ENCODE measurements at places on chromosomes 6 and 20.

GRCh38 chr6:14770572-14770971, 475.3 kb upstream of the JARID2 start:
- peak; percentile 13 for DNase-seq

- DNase-seq, result peak; percentile 55
Measured at GRCh38 chr6:28988536-28989311, 16.4 kb downstream of the ZNF311 start.

- DNase-seq, result no peak
Measured at GRCh38 chr6:157428427-157429202, 47.6 kb downstream of the ZDHHC14 start.

DNA sequence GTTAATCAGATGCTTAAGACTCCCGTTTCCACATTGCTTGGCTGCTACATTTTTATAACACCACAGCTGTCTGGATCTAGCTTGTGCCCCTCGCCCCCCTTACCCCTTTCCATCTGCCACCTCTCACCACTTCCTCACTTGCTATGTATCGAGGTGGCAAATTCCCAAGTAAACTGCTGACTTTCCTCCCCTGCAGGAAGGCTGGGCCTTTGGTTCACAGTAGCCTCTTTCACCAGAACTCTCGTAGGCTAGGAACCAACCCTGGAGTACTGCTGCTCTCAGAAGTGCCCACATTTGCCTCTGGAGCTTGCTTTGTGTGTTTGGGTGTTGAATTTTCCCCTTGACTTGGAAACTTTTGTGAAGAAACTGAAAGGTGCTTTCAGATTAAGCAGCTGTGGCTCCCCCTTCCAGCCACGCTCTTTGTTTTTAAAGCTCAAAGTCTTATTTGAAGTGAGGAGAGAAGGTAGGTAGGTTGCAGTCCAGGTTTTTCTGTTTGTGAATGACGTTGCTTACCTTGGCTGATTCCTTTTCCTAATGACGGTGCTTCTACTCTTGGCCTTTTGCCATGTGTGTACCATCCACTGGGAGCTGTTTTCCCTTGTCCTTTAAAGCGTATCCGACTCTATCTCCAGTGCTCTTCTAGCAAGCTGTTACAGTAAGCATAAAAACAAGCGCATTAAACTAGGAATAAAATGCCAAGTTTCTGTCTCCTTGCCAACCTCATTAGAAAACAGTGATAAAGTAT, 90.4 kb downstream of the CARMIL1 start:
- DNase-seq, result peak; percentile 71

GRCh38 chr6:142651384-142651783, 293.6 kb downstream of the HIVEP2 start:
- no peak for DNase-seq

DNA sequence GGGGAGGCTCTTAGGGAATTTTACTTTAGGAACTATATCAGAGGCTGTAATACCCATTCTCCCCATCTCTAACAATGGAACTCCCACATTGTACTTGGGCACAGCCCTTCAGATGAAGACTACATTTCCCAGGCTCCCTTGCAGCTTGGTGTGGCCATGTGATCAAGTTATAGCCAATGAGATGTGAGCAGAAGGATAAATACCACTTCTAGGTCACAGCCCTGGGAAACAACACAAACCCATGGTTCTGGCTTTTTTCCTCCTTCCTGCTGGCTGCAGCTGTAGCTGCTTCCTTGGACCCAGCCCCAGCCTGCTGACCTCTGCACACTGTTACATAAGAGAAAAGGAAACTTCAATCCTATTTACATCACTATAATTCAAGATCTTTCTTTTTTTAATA, 445.9 kb upstream of the JARID2 start:
- DNase-seq, result peak; percentile 84

DNA sequence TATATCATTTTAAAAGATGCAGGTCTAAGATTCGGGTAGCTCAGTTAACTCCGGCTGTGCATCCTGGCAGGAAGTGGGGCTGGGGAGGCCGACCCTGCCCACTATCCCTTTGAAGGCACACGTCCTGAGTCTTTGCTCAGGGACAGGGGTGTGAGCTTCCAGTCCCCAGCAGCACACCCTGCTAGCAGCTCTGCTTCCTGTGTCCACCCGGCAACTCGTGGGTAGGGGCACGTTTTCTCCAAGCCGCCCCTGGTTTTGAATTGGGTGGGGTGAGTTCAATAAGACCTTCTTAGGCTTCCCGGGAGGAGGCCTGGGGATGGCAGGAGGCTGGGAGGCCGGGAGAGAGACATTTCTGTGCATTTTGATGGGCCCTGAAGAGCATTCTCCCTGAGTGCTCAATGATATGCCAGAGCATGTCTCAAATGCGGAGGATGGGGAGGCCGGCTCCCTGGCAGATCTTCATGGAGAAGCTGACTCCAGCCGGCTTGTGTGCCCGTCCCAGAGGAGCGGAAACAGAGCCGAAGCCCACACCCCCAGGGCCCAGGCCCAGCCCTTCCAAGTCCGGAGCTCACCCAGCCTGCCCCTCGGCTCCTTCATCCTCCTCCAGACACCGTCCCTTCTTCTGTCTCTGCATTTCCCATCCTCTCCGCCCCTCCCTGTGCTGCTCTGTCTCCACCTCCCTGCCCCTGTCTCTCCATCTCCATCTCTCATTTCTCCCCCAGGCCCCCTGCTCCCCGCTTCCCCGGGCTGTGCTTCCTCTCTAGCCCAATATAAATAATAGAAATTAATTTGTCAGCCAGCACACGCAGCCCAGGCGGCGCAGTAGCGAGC, 36.3 kb upstream of the ZFAND3 start:
- peak; percentile 41 for DNase-seq

GRCh38 chr6:120055071-120055470, 705.5 kb upstream of the MAN1A1 start:
- DNase-seq, result no peak

- DNase-seq, result no peak
Measured at GRCh38 chr20:14916360-14916920, 579.0 kb upstream of the FLRT3 start.

DNA sequence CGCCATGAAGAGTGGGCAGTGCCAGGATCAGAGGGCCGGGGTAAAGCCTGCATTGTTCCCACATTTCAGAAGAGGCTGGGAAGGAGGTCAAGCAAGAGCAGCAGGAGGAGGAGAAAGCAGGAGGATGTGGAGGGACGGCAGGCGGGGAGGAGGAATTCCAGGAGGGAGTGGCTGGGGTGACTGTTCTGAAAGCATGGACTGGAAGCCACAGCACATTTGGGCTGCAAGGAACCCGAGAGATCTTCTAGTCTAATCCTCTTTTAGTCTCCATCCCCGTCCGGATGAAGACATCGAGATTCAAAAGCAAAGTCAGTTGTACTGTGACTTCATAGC, 76.9 kb downstream of the FAM50B start:
- DNase-seq, result peak; percentile 64

GRCh38 chr6:33717934-33718455, 6.5 kb upstream of the UQCC2 start:
- peak; percentile 22 for DNase-seq

DNA sequence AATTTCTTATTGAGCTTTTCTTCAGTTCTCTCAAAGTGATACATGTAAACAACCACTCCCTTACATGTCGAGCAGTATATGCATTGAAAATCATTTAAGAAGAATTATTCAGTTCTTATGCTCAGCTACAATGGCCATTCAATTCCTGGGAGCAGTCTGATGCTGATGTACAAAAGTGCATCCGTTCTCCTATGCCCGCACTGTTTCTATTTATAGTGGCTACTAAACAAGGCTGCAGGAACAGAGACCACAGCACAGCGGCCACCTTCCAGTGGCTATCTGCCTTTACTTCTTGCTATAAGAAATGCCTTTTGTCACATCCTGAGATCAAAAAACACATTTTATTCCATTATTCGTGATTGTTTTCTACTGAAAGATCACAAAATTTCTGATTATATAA, 82.2 kb downstream of the FHL5 start:
- no peak for DNase-seq

All from AG10803 (cell line).